ENCODE measurements at places on chromosomes 1 and 21.

DNA sequence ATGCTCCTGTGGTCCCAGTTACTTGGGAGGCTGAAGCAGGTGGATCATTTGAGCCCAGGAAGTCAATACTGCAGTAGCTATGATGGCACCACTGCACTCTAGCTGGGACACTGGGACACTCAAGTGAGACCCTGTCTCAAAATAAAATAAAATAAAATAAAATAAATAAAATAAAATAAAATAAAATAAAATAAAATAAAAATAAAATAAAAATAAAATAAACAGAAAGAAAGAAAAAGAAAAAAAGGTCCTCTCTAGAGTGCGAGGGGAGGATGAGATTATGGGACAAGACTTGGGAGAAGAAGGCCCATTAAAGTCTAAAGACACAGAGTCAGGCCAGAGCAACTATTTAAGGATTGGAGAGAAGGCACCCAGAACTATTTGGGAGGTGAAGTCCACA is 172.5 kb downstream of the IER5 start:
- DNase-seq = no peak

DNA sequence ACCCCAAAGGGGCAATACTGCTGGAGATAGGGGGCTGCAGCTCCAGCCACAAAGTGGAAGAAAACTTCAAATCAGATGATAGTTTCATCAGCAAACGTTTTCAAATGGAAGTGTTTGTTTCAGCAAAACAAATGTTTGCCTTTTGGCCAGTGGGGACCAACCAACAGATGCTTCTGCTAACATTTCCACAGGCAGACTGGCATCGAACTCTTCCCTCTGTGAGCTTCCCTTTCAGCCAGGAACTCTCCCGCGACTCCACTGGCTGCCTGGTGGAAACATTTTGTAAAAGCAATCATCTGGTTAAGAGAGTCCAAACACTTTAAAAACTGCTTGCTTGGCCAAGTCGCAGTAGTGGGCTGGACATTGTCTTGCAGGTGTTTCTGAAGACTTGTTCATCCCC is 30.7 kb downstream of the CENPF start:
- no peak for DNase-seq

DNA sequence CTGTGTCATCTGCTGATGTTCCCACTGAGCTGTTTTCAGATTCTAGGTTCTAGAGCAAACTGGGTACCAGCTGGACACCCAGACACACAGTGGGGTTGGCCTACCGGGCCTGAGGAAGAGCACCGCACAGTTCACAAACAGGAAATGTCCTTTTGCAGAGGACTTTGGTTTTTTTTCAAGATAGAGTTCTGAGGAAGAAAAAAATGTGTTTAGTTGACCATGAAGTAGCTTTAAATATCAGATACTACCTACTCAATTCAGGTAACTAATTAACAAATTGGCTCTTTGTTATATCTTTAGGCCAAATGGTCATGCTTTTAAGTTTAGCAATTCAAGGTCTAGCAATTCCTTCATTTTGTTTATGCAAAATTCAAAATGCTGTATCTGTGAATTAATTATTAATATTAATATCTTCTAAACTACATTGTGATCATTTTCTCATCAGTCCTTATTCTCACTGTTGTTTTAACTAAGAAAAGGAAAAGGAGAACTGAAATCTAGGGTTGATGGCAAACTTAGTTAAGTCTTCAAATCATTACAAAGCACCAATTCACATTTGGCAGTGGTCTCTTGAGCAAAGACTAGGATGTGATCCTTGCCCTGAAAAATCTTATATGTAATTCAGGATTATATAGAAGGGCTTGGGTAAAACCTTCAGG is 17.2 kb upstream of the NCF2 start:
- DNase-seq = no peak

GRCh38 chr1:22105611-22106207 is 37.2 kb downstream of the WNT4 start:
- DNase-seq = no peak

DNA sequence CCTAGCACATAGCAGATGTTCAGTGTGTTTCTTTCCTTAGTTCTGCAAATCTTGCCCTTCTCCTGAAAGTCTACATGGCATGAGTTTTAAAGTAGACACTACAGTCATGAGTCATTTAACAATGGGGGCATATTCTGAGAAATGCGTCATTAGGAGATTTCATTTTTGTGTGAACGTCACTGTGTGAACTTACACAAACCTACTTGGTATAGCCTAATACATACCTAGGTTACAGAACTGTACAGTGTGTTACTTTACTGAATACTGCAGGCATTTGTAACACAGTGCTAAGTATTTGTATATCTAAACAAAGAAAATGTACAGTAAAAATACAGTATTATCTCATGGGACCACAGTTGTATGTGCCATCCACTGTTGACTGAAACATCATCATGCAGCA is 10.0 kb downstream of the TTF2 start:
- no peak for DNase-seq

DNA sequence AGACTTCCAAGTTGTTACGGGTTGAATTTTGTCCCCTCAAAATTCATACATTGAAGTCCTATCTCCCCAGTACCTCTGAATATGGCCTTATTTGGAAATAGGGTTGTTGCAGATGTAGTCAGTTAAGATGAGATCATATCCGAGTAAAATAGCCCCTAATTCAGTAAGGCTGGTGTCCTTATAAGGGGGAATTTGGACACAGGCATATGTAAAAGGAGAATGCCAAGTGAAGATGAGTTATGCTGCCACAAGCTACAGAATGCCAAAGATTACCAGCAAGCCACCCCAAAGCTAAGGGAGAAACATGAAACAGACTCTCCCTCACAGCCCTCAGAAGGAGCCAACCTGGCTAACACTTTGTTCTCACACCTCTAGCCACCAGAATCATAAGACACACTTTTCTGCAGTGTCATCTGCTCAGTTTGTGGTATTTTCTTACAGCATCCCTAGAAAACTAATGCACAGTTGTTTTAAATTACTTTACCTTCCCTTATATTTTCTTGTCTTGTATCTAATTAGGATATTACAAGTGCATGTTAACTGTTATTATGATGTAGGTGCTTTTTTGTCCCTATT is 43.3 kb upstream of the PRDX6 start:
- DNase-seq = no peak

GRCh38 chr21:25582888-25583287 is 24.4 kb downstream of the MRPL39 start:
- DNase-seq = no peak

Data from stimulated activated CD4-positive, alpha-beta T cell treated with anti-CD3 and anti-CD28 coated beads, Interleukin-15, amount 100 ng/mL, for 1 hour (primary cell).